ENCODE measurements at places on chromosomes 12 and 14. TPM values are rescaled to one million over a fixed set of nuclear protein-coding genes. Genes with fewer than 3 reads are reported as not detected.
A peak's percentile ranks its signal among the peaks of the same experiment; 100 is the strongest.

JKAMP gene
- total RNA-seq = 32.0 TPM

LPAR5 gene
- 2.4 TPM for total RNA-seq

KCNMB4 gene
- total RNA-seq = 3.4 TPM

PLXNC1 gene
- total RNA-seq = 11.0 TPM

KRT85 gene
- total RNA-seq = 0.24 TPM

MAX gene
- 61.5 TPM for total RNA-seq

TC2N gene
- 42.5 TPM for total RNA-seq

ACVRL1 gene
- total RNA-seq = 14.9 TPM

TGFB3 gene
- 9.0 TPM for total RNA-seq

SPTSSA gene
- 2.4 TPM for total RNA-seq

PRR13 gene
- total RNA-seq = 65.8 TPM

KIF21A gene
- total RNA-seq = 2.1 TPM

- H3K4me1 ChIP-seq = no peaks in the 10 kb centered on the region
- H3K36me3 ChIP-seq = no peaks in the 10 kb centered on the region
- no peaks in the 10 kb centered on the region for H3K27me3 ChIP-seq
- H3K27ac ChIP-seq = no peak overlapping the region
- DNase-seq = no peak
- H3K4me3 ChIP-seq = no peak overlapping the region
Measured at GRCh38 chr12:31478425-31478824, 112.5 kb downstream of the DENND5B start.

DNA sequence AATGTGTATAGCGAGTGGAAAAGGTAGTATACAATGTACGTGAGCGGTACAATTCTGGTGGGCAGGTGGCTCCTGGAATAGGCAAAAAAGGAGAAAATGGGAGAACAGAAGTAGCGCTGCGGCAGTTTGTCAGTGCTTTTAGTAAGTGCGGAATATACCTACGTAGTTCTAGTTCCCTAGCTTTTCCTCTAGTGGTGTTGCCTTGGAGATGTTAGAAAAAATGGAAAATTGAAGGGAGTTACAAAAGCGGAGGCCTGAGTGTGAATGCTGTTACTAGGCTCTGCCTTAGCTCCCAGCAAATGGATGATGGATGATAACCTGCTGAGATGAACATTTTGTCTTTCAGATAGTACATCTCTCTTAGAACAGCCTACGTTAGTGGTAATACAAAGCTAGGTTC is 1.1 kb downstream of the TTC8 start:
- no peak overlapping the region for H3K27ac ChIP-seq
- peaks cover 6% of the 10 kb centered on the region for H3K4me1 ChIP-seq
- peaks cover 4% of the 10 kb centered on the region for H3K27me3 ChIP-seq
- no peak overlapping the region for H3K4me3 ChIP-seq
- H3K36me3 ChIP-seq = no peaks in the 10 kb centered on the region
- DNase-seq = no peak

DNA sequence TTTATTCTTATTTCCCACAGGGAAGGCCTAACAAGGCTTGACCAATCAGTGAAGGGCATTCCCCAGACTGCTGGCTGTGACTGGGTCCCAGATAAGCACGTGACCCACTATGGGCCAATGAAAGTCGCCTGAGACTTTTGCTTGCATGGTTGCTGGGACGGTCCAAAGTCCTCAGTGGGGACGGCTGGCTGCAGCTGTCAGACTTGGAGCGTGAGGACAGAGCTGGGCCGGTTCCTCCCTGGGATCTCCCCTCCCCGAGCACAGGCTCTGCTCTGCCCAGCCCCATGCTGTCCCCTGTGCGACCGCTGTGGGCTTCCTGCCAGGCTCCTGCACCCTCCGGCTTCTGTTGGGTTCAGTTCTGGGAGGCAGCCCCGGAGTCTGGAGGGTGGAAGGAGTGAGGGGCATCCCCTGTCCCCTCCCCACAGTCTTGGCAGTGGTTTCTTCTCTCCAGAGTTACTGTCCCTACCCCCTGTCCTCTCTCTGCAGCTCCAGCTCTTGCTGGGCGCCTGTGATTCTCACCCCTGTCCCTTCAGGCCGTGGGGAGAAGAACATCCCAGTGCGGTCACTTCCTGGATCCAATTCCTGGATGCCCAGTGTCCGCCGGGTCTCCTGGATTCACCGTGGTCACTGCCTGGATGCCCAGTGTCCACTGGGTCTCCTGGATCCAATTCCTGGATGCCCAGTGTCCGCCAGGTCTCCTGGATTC is 50.1 kb downstream of the GALNT9 start:
- H3K36me3 ChIP-seq = no peaks in the 10 kb centered on the region
- DNase-seq = no peak
- H3K4me3 ChIP-seq = no peak overlapping the region
- H3K27ac ChIP-seq = no peak overlapping the region

- no peaks in the 10 kb centered on the region for H3K36me3 ChIP-seq
- DNase-seq = no peak
- H3K4me1 ChIP-seq = no peaks in the 10 kb centered on the region
- no peak overlapping the region for H3K4me3 ChIP-seq
Measured at GRCh38 chr12:112711026-112711425, 80.5 kb upstream of the RPH3A start.

- H3K27me3 ChIP-seq = no peaks in the 10 kb centered on the region
- H3K27ac ChIP-seq = no peak overlapping the region
- H3K36me3 ChIP-seq = no peaks in the 10 kb centered on the region
- no peak overlapping the region for H3K4me3 ChIP-seq
- H3K4me1 ChIP-seq = no peaks in the 10 kb centered on the region
Measured at GRCh38 chr14:73795974-73796373, 55.7 kb upstream of the PTGR2 start.

GRCh38 chr12:62732861-62733427 is 202.0 kb downstream of the PPM1H start:
- DNase-seq = no peak
- H3K4me3 ChIP-seq = no peak overlapping the region
- no peaks in the 10 kb centered on the region for H3K36me3 ChIP-seq
- H3K27me3 ChIP-seq = no peaks in the 10 kb centered on the region

GRCh38 chr12:128974881-128975280 is 121.6 kb downstream of the GLT1D1 start:
- peaks cover 12% of the 10 kb centered on the region for H3K4me1 ChIP-seq
- H3K4me3 ChIP-seq = no peak overlapping the region
- H3K36me3 ChIP-seq = no peaks in the 10 kb centered on the region
- peaks cover 20% of the 10 kb centered on the region for H3K27me3 ChIP-seq

GRCh38 chr14:32731249-32731648 is 207.4 kb upstream of the NPAS3 start:
- no peak overlapping the region for H3K4me3 ChIP-seq
- H3K4me1 ChIP-seq = no peaks in the 10 kb centered on the region
- H3K36me3 ChIP-seq = no peaks in the 10 kb centered on the region
- DNase-seq = no peak
- H3K27ac ChIP-seq = no peak overlapping the region

- DNase-seq = no peak
- no peaks in the 10 kb centered on the region for H3K36me3 ChIP-seq
- H3K4me3 ChIP-seq = no peak overlapping the region
- H3K27me3 ChIP-seq = no peaks in the 10 kb centered on the region
- no peak overlapping the region for H3K27ac ChIP-seq
Measured at GRCh38 chr12:59700153-59700450, 104.3 kb downstream of the SLC16A7 start.

DNA sequence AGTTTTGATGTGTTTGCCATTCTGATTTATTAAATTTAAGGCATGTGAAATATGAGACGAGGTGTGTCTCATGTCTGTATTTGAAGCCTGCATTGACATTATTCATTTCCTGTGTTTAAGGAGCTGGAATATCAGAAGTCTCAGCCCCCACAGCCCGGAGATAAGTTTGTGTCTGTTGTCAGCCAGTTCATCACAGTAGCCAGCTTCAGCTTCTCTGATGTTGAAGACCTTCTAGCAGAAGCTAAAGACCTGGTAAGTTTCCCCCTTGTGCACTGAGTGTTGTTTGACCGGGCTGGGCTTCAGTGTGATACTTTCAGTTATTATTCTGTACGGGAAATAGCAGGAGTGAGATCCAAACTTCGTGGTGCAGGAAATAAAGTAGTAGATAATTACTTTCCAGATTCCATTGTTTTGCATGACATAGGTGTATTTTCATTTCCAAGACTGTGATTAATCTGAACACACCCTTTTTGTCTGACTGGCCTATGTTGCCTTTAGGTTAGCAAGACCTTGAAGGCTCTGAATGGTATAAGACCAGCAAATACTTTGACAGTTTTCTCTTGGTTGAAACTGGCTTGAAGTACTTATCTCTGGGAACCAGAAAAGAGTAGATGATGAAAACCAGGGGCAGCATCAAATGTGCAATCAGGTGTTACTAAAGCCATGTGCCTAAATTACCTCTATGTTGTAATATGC is 101.5 kb downstream of the GPR135 start:
- no peaks in the 10 kb centered on the region for H3K36me3 ChIP-seq
- peaks cover 4% of the 10 kb centered on the region for H3K4me1 ChIP-seq
- no peak for DNase-seq
- no peaks in the 10 kb centered on the region for H3K27me3 ChIP-seq
- no peak overlapping the region for H3K27ac ChIP-seq

GRCh38 chr12:71029302-71029701 is 108.8 kb upstream of the PTPRR start:
- H3K4me1 ChIP-seq = no peaks in the 10 kb centered on the region
- no peak for DNase-seq
- H3K27ac ChIP-seq = no peak overlapping the region
- H3K36me3 ChIP-seq = no peaks in the 10 kb centered on the region

GRCh38 chr14:30333934-30334333 is 225.0 kb upstream of the G2E3 start:
- no peaks in the 10 kb centered on the region for H3K4me1 ChIP-seq
- no peaks in the 10 kb centered on the region for H3K27me3 ChIP-seq
- H3K27ac ChIP-seq = no peak overlapping the region
- no peak overlapping the region for H3K4me3 ChIP-seq
- H3K36me3 ChIP-seq = no peaks in the 10 kb centered on the region
- no peak for DNase-seq

GRCh38 chr12:119829439-119829838 is 47.7 kb downstream of the CIT start:
- no peaks in the 10 kb centered on the region for H3K27me3 ChIP-seq
- no peak for DNase-seq
- H3K36me3 ChIP-seq = peaks cover 37% of the 10 kb centered on the region
- no peak overlapping the region for H3K27ac ChIP-seq
- H3K4me3 ChIP-seq = no peak overlapping the region

- H3K27ac ChIP-seq = no peak overlapping the region
- no peaks in the 10 kb centered on the region for H3K4me1 ChIP-seq
- H3K27me3 ChIP-seq = no peaks in the 10 kb centered on the region
- DNase-seq = no peak
- H3K4me3 ChIP-seq = no peak overlapping the region
Measured at GRCh38 chr12:114287821-114288525, 118.0 kb downstream of the TBX5 start.

- H3K4me3 ChIP-seq = no peak overlapping the region
- H3K27me3 ChIP-seq = no peaks in the 10 kb centered on the region
- H3K36me3 ChIP-seq = peaks cover 10% of the 10 kb centered on the region
Measured at GRCh38 chr14:104786091-104786586, 9.4 kb downstream of the AKT1 start.

DNA sequence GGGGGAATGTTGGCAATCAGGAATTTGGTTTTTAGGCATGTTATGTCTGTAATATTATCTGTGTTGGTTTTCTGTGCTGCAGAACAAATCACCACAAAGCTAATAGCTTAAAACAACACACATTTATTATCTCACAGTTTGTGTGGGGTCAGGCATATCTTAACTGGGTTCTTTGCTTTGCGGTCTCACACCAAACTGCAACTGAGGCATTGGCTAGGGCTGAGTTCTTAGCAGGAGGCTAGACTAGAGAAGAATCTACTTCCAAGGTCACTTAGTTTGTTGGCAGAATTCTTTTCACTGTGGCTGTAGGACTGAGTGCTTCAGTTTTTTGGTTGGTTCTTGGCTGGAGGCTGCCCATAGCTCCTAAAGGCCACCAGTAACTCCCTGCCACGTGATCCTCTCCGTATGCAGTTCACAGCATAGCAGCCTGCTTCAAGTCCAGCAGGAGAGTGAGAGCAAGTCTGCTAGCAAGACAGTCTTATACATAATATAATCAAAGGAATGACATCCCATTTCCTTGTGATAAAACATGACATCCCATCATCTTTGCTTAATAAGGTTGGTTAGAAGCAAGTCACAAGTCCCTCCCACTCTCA is 21.6 kb downstream of the ATF1 start:
- peaks cover 16% of the 10 kb centered on the region for H3K36me3 ChIP-seq
- no peak overlapping the region for H3K27ac ChIP-seq
- no peak overlapping the region for H3K4me3 ChIP-seq
- peaks cover 5% of the 10 kb centered on the region for H3K4me1 ChIP-seq
- H3K27me3 ChIP-seq = no peaks in the 10 kb centered on the region
- no peak for DNase-seq

DNA sequence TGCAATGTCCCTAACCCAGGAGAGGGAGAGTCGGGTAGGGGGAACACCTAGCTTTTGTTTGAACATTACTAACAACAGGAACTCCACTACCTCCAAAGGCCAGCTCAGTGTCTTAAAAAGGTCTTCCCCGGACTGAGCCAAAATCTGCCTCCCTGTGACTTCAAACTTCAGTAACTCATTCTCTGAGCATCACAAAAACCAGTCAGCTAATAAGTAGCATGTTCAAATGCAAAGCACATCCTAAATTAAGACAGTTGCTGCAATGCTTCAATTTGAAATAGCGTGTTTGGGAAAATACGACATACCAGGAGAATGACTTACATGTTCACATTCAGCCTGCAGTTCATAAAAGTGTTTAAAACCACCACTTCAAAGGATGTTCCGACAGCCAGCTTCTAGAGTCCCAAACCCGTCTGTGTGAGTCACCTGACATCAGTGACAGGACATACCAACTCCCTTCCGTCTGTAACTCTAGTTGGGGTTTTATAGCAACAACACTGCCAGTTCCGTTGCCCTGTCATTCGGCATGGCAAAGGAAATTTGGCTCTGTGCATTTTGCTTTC is 13.0 kb downstream of the ZFP36L1 start:
- DNase-seq = peak; percentile 84
- H3K27me3 ChIP-seq = no peaks in the 10 kb centered on the region
- peak overlapping the region; percentile 3 for H3K4me3 ChIP-seq
- no peaks in the 10 kb centered on the region for H3K36me3 ChIP-seq

DNA sequence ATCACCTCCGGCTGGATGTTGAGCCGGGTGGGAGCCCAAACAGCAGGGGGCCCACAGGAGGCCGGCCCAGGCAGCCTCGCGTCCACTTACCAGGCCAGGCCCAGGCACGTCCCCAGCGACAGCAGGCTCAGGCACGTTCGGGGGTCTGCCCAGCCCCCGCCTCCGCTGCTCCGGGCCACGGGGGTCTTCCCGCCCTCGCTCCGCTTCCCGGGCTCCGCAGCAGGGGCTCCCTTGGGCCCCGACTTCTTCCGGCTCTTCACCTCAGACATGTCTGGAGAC is 216 bp downstream of the IKBIP start:
- H3K4me1 ChIP-seq = peaks cover 7% of the 10 kb centered on the region
- no peak for DNase-seq
- H3K27me3 ChIP-seq = no peaks in the 10 kb centered on the region

DNA sequence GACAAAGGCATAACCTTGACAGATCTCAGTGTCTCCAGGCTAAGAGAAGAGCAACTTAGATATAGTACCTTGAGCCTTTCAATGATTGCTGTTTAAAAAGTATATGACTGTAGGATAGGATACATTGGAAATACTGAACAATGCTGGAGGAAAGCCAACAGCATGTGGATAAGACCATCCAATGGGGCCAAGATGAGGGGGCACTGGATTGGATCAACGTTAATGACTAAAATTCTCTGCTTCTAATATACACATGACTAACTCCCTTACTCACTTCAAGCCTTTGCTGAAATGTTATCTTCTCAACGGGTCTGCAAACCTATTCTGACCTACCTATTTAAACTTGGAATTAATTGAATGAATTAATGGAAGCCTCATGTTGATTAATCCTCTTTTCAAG is 354.9 kb downstream of the RAD51B start:
- H3K4me1 ChIP-seq = no peaks in the 10 kb centered on the region
- H3K36me3 ChIP-seq = no peaks in the 10 kb centered on the region
- no peak overlapping the region for H3K4me3 ChIP-seq
- no peaks in the 10 kb centered on the region for H3K27me3 ChIP-seq
- no peak for DNase-seq
- no peak overlapping the region for H3K27ac ChIP-seq

All from thymus (tissue), 14 donors.